Activated T-helper 17 cell treated with anti-CD3 and anti-CD28 coated beads, Interleukin-2, amount 50 U/mL, for 72 hours (primary cell): ENCODE measurements at places on chromosomes 4 and X.

GRCh38 chr4:3254302-3255131 lies 5.6 kb downstream of the MSANTD1 start:
- H3K27ac ChIP-seq = no peak overlapping the region
- no peaks in the 10 kb centered on the region for H3K27me3 ChIP-seq
- H3K4me1 ChIP-seq = no peaks in the 10 kb centered on the region
- H3K36me3 ChIP-seq = no peaks in the 10 kb centered on the region
- no peak overlapping the region for H3K4me3 ChIP-seq

DNA sequence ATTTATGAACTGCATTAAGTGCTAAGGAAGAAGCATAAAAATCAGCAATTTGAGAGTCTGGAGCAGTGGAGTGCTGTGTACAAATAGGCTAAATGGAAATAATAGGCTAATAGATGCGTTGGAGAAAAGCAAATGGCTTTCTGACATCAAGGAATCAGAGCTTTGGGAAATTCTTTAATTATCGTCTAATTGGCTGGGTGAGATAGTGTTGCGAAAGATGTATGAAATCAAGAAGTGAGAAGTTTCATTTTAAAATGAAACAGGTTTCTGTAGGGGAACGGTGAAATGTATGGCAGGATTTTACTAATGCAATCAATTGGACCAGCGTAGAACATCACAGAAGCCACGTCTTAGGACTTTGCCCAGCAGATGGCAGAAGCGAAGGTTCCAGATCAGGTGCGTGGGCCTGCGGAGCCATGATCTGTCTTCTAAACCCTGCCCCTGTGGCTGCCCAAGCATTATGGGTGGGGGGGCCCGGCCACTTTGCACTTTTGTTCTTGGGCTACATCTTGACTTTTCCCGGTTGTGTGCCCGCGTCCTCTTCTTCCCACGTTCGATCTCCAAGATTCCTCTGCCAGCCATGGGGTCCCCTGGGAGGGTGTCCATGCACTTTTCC lies 118.5 kb upstream of the SHISA3 start:
- no peak overlapping the region for H3K27ac ChIP-seq
- no peaks in the 10 kb centered on the region for H3K36me3 ChIP-seq
- H3K4me3 ChIP-seq = no peak overlapping the region
- no peak for ATAC-seq
- peaks cover 6% of the 10 kb centered on the region for H3K4me1 ChIP-seq

DNA sequence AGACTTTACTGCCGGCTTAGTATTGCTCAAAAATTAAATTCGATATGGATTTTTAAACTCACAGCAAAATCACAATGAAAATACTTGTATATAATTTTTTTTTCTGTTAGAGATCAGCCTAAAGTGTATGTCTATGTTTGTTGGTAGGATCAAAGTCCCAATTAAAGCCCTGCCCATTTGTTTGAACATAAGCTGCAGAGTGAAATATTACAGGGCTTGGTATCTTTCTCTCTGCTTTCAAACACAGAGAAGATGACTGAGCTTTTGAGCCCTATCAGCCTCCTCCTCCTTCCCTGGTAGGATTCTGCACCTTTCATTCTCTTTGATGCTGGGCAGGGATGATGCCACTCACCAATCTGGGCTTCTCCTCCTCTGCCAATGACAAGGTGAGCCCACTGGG lies 345.4 kb downstream of the PPP1R2C start:
- H3K27ac ChIP-seq = no peak overlapping the region
- ATAC-seq = no peak
- no peaks in the 10 kb centered on the region for H3K27me3 ChIP-seq
- H3K4me3 ChIP-seq = no peak overlapping the region
- no peaks in the 10 kb centered on the region for H3K36me3 ChIP-seq
- H3K4me1 ChIP-seq = no peaks in the 10 kb centered on the region

- H3K4me3 ChIP-seq = no peak overlapping the region
- H3K27ac ChIP-seq = no peak overlapping the region
- H3K4me1 ChIP-seq = no peaks in the 10 kb centered on the region
- no peaks in the 10 kb centered on the region for H3K36me3 ChIP-seq
These were observed 9.7 kb upstream of the ADRA2C start for GRCh38 chr4:3756343-3757059.

GRCh38 chr4:106659371-106659770 lies 290.8 kb upstream of the GIMD1 start:
- no peaks in the 10 kb centered on the region for H3K27me3 ChIP-seq
- no peaks in the 10 kb centered on the region for H3K36me3 ChIP-seq
- no peak overlapping the region for H3K27ac ChIP-seq
- no peaks in the 10 kb centered on the region for H3K4me1 ChIP-seq
- no peak for ATAC-seq
- no peak overlapping the region for H3K4me3 ChIP-seq

DNA sequence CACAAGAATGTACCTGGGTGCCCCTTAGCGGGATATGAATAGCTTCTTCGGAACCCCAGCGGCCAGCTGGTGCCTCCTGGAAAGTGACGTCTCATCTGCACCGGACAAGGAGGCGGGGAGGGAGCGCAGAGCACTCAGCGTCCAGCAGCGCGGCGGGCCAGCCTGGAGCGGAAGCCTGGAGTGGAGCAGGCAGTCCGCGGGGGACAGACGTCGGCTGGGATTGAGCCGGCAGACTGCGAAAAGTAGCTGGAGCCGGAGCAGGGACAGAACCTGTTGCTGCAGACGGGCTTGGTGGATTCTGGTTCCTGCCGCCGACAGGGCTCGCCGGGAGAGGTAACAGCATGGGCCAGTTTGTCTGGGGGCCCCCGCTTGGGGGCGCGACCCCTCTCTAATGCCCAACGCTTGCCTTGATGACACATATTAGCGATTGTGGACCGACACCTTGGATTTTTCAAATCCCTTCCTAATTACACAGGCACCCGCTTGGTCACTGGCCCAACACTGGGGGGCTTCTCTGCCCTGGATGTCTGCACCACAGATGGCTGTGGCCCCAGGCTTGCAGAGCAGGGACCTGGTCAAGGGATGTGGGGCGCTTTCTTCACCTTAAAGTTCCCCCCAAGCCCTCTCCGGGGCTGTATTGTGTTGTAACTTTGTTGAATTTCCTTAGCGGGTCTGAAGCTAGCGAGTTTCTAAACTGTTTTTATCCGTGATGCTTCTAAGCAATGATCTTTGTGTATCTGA lies at the start of gene NPFFR2:
Gene NPFFR2, plus strand, starts transcription at position 133 of the 741 bp plus-strand sequence. CDS start 96,592 bp downstream, outside the sequence.
- H3K4me3 ChIP-seq = no peak within 1 kb of the TSS
- peaks cover 17% of the 10 kb centered on the region for H3K27me3 ChIP-seq
- H3K4me1 ChIP-seq = no peaks in the 10 kb centered on the region

DNA sequence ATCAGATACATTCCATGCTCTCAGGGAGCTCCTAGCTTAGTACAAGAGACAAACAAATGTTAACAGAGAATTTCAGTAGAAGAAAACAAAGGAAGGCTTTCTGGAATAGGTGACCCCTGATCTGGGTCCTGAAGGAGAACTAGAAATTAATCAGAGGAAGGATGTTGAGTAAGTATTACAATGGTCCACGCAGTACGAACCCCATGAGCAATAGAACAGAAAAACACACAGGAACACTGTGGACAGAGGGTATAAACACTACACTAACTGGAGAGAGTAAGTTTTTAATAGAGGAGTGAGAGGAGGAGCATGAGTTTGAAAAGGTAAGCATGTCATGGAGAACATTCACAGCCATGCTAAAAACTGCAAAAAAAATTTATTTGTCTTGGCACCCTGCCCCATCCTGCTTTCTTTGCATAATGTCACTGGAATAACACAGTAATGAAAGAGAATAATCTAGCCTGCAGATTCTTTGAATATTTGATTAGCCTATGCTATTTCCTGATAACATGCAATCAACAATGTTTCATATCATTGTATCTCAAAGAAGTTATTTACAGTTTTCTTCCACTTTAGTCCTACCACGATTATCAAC lies 140.3 kb upstream of the ZXDB start:
- H3K27ac ChIP-seq = no peak overlapping the region
- no peaks in the 10 kb centered on the region for H3K4me1 ChIP-seq
- no peak for ATAC-seq

DNA sequence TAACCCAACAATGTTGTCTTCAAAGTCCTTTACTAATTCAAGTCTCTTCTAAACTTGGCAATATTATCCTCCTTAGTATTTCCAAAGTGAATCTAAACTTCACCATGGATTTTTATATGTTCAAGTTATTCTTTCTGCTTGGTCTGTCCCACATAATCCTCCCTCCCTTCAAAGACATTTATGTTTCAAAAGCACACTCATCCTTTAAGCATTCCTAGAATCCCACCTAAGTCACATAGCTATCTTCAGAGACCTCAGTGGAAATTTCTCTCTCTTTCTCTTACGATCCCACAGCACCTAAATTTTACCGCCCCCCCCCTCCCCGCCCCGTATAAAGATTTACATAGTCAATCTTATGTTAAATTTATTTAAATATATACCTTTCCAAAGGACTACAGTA lies 314.9 kb upstream of the GRIA3 start:
- no peak for ATAC-seq
- H3K27me3 ChIP-seq = no peaks in the 10 kb centered on the region
- H3K4me1 ChIP-seq = no peaks in the 10 kb centered on the region
- no peak overlapping the region for H3K27ac ChIP-seq

GRCh38 chr4:52588771-52589591 lies 70.1 kb downstream of the USP46 start:
- peaks cover 16% of the 10 kb centered on the region for H3K4me1 ChIP-seq
- no peaks in the 10 kb centered on the region for H3K36me3 ChIP-seq
- peak overlapping the region; percentile 33 for H3K4me3 ChIP-seq
- peak overlapping the region; percentile 53 for H3K27ac ChIP-seq
- peak; percentile 92 for ATAC-seq
- H3K27me3 ChIP-seq = no peaks in the 10 kb centered on the region

DNA sequence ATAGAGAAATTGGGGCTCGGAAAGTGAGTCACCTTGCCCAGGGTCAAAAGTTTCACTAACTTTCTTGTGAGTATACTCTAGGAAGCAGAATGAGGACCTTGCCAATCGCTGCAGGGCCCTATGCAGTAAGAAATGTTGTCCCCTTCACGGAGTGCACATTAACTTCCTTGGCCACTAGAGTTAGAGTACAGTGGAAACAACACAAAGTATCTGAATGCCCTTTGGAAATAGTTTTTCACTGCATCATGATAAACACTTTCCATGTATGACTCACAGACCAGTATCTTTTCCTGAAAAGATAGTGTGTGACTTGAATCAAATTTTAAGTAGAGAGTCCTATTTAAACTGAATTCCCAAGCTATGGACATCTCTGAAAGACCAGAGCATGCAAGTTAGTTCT lies 45.5 kb upstream of the STK26 start:
- peak; percentile 21 for ATAC-seq
- H3K27me3 ChIP-seq = no peaks in the 10 kb centered on the region
- H3K27ac ChIP-seq = no peak overlapping the region
- no peaks in the 10 kb centered on the region for H3K36me3 ChIP-seq

DNA sequence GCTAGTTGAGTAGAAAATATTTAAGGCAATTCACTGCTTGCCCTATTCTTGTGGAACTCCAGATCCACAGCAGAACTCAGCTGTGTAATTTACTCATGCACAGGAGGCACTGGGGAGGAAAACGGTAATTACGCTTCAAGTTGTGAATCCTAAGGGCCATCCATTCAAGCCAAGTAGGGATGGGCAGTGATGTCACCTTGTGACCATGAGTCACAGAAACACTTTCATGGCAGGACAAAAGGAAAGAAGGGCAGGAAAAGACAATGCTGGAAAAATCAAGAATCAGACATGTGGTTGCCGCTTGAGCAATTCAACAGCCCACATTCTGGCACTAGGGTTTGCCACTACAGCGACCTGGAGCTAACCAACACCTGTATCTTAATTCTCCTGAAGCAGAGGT lies 1.4 kb downstream of the PAQR3 start:
- H3K27me3 ChIP-seq = peaks cover 4% of the 10 kb centered on the region
- peak overlapping the region; percentile 94 for H3K4me3 ChIP-seq
- H3K36me3 ChIP-seq = peaks cover 22% of the 10 kb centered on the region
- no peak for ATAC-seq
- H3K27ac ChIP-seq = no peak overlapping the region

- no peaks in the 10 kb centered on the region for H3K36me3 ChIP-seq
- H3K27me3 ChIP-seq = peaks cover 2% of the 10 kb centered on the region
- H3K27ac ChIP-seq = no peak overlapping the region
- no peak overlapping the region for H3K4me3 ChIP-seq
- H3K4me1 ChIP-seq = no peaks in the 10 kb centered on the region
- ATAC-seq = no peak
These were observed 165.0 kb downstream of the FHIP1A start for GRCh38 chr4:151573945-151574344.

DNA sequence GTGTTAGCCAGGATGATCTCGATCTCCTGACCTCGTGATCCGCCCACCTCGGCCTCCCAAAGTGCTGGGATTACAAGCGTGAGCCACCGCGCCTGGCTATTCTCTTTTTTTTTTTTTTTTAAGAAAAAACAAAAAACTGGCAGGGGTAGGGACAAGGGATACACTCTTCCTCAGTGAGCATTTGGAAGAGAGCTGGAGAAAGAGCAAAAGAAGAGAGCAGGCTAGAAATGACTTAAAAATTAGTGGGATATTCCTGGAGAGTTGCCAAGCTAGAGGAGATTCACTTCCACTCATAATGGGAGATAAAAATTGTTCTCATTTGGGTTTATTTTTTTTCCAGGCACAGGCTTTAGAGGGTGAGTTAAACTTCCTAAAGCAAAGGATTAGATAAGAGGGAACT lies 140.0 kb upstream of the SCML1 start:
- H3K27me3 ChIP-seq = peaks cover 13% of the 10 kb centered on the region
- no peaks in the 10 kb centered on the region for H3K36me3 ChIP-seq
- H3K4me1 ChIP-seq = no peaks in the 10 kb centered on the region
- H3K27ac ChIP-seq = no peak overlapping the region

- no peak overlapping the region for H3K27ac ChIP-seq
- H3K4me3 ChIP-seq = no peak overlapping the region
- no peaks in the 10 kb centered on the region for H3K4me1 ChIP-seq
- no peak for ATAC-seq
- H3K27me3 ChIP-seq = no peaks in the 10 kb centered on the region
- H3K36me3 ChIP-seq = no peaks in the 10 kb centered on the region
These were observed 1056.4 kb downstream of the ADGRL3 start for GRCh38 chr4:62256479-62256878.

GRCh38 chr4:160872491-160872890 lies 1291.3 kb downstream of the FSTL5 start:
- no peak for ATAC-seq
- H3K27me3 ChIP-seq = no peaks in the 10 kb centered on the region
- H3K4me1 ChIP-seq = no peaks in the 10 kb centered on the region
- no peaks in the 10 kb centered on the region for H3K36me3 ChIP-seq
- no peak overlapping the region for H3K4me3 ChIP-seq

DNA sequence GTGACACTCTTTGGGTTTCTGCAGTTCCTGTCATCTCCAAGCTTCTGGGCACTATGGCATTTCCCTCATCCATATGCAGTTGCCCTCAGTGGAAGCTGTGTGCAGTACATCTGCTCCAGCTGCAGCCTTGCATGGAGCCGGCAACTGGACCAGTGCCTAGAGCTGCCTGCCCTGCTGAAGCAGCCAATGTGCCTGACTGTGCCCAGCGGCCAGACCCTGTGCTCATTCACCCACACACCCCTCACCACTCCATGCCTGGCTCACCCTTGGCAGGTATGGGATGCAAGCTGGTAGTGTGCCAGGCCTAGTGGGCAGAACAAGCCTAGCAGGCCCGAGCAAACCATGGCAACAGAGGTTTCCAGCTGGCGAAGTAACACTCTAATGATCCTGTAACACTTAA lies 370.8 kb downstream of the FSTL5 start:
- H3K27ac ChIP-seq = no peak overlapping the region
- H3K36me3 ChIP-seq = no peaks in the 10 kb centered on the region
- no peak overlapping the region for H3K4me3 ChIP-seq
- H3K4me1 ChIP-seq = no peaks in the 10 kb centered on the region

GRCh38 chrX:31178769-31179125 lies 106.9 kb upstream of the FTHL17 start:
- H3K27ac ChIP-seq = no peak overlapping the region
- H3K4me1 ChIP-seq = no peaks in the 10 kb centered on the region
- no peaks in the 10 kb centered on the region for H3K27me3 ChIP-seq
- ATAC-seq = no peak
- no peaks in the 10 kb centered on the region for H3K36me3 ChIP-seq

- no peaks in the 10 kb centered on the region for H3K27me3 ChIP-seq
- no peak for ATAC-seq
- H3K4me1 ChIP-seq = no peaks in the 10 kb centered on the region
These were observed 841.0 kb downstream of the STIM2 start for GRCh38 chr4:27701606-27702005.
